ENCODE measurements at places on chromosomes 16 and 17. TPM values are rescaled to one million over a fixed set of nuclear protein-coding genes. Genes with fewer than 3 reads are reported as not detected.

The NLRP1 gene
- 31.7 TPM for polyA plus RNA-seq

The MVP gene
- polyA plus RNA-seq: 142 TPM

GRCh38 chr17:13864521-13864920 is 204.8 kb upstream of the COX10 start:
- DNase-seq: no peak

The SHISA9 gene
- not detected for polyA plus RNA-seq

GRCh38 chr16:24729951-24730815 is 732 bp downstream of the TNRC6A start:
- no peak for DNase-seq

DNA sequence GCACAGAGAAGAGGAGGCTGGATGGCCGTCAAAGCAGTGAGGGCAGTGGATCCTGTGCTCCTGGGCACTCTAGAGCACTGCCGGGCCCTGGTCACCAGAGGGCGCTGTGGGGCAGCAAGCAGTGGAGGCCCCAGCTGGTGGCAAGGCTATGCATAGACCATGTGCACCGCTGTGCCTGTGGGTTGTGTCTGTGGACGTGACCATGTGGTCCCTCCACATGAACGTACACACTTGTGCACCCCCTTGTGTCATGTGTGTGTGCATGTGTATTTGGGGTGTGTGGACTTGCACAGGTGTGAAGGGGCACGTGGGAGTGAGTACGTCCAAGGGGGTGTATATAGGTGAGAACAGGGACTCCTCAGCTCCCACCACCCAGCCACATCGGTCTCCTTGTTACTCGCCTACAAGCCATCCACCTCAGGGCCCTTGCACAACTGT is 4.4 kb upstream of the MAP2K3 start:
- DNase-seq: peak; percentile 84

Data from immature natural killer cell (primary cell).